ENCODE measurements at places on chromosomes 2 and 18.

GRCh38 chr2:37812414-37812813, 112.7 kb upstream of the RMDN2 start:
- no peak for ATAC-seq

DNA sequence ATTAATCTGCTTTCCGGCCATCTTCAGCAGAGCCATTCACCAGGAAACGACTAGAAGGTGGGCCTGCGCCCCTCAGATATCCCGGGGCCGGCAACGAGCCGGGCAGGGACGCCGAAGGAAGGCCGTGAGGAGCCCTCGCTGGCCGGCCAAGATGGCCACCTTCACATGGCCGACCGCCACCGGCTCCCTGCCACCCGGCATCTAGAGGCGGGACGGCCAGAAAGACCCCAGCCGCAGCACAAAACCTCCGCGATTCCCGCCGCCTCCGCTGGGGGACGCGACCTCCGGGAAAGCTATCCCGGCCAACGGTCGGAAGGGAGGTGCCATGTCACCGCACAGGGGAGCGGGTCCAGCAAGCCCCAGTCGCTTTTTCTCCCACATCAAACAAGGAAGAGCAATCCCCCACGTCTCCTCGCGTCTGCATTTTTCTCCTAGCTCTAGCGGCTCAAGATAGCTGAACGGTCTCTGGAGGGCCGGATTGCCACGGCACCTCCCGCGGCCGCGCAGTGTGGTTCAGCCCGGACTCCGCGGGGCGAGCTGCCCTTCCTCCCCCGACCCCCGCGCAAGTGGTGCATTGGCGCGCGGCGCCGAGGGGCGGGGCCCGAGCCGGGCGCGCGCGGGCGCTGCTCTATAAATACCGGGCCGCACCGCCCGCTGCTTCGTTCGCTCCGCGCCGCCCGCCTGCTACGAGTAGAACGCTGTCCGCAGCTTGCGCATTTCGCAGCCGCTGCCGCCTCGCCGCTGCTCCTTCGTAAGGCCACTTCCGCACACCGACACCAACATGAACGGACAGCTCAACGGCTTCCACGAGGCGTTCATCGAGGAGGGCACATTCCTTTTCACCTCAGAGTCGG, at the start of gene MAT2A:
TSS of gene MAT2A (plus strand) at position 662 of the 854 bp plus-strand sequence. CDS start at position 782, 120 bp downstream.
- ATAC-seq: peak; percentile 84

DNA sequence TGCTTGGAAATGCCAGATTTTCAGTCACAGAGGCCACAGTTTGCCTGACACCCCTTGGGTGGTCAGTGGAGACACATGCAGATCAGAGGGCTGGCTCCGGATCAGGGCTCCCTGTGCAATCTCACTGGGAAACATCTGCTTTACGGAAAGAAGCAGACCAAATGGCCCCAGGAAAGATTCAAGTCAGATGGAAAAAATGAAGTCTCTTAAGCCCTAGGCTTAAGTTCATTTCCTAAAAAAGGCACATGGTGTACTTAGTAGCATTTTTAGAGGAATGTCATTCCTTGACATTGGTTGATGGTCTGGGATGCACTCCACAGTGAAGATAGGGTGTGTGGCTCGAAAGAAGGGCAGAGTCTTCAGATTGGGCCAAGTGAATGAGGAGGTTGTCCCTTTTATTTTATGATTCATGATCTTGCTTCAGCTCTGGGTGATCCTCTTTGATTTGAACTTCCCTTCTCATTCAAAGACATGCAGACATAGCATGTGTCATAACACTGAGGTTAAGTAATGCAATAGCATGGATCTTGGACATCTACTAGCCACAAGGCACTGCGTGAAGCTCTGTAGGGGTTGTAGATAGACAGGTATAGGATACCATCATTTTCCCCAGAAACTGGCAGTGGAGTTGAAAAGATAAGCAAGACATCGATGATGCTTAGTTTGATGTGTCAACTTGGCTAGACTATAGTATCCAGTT, 56.5 kb downstream of the KCNE4 start:
- no peak for ATAC-seq

- no peak for ATAC-seq
Observed at GRCh38 chr2:12314127-12314760, 402.5 kb upstream of the TRIB2 start.

DNA sequence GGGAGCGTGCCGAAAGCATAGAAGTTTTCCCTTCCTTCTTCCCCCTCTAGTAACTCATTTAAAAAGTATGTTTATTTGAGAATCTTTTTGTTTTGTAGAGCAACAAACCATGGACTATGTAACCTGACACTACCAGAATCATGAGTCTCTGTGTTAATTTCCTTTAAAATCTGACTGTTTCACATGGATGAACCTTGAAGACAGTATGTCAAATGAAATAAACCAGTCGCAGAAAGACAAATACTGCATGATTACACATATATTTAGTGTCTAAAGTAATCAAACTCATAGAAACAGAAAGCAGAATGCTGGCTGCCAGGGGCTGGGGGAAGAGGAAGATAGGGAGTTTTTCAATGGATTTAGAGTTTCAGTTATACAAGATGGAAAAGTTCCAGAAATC, 32.3 kb downstream of the PTPN2 start:
- ATAC-seq: peak; percentile 81

- ATAC-seq: no peak
Observed at GRCh38 chr2:191892391-191892790, 45.5 kb upstream of the CAVIN2 start.

GRCh38 chr2:236093134-236093533, 75.1 kb downstream of the GBX2 start:
- no peak for ATAC-seq

DNA sequence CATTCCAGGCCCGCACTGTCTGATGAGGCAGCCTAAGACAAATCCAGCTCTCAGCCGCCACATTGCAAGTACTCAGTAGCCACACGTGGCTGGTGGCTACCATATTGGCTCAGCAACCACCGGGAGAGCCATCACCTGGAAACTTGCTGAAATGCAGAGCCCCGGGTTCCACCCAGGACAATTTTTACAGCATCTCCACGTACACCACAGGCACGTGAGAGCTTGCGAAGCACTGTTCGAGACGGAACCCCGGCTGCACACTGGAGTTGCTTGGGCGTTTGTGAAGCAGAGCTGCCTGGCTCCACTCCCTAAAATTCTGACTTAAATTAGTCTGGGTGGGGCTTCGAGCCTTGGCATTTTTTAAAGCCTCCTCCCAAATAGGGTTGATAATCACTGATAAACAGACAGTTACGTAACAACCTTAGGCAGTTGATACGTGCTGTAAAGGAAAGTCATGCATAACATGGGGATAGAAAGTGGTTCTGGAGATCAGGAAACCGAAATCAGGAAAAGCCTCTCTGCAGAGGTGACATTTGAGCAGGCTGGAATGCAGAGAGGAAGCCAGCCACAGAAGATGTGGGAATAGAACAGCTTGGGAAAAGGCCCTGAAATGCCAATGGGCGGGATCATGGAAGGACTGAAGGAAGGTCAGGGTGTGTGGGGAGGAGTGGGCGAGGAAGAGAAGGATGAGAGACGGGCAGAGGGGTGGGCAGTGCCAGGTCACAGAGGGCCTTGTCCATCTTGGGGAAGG, 6.2 kb downstream of the ASAP2 start:
- no peak for ATAC-seq

- ATAC-seq: peak; percentile 92
Observed at GRCh38 chr18:71398531-71398930, 1109.7 kb downstream of the SOCS6 start.

DNA sequence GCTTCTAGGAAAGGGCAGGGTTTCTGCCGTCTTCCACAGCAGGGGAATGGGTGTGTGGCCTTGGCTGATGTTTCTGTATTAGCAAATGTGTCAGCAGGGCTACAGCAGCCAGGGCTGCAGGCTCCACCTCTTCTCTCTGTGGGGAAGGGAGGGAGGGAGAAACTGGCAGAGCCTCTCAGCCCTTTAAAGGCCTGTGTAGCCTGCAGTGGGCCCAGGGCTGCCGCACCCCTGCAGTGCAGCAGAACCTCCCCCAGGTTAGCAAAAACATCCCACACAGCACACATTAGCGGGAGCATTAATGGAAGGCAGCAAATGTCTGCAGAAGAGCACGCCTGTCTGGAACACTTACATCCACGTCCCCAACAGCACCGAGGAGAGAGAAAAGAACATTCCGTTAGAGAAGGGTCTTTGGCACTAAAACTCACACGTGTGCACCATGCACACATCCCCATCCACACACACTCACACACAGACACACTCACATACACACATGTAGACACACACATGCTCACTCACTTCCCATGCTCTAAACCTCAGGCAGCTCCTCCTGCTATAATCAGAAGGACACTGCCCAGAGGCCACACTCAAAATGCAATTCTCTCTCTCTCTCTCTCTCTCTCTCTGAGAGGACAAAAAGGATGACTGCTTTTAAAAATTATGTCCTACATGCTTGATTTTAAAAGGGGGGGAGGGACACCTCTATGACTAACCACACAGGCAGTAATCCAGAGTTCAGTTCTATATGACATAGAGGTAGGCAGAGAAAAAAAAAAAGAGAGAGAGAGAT, 24.1 kb downstream of the MRPL35 start:
- ATAC-seq: peak; percentile 73

GRCh38 chr2:185245216-185245615, 493.4 kb upstream of the FSIP2 start:
- no peak for ATAC-seq

- no peak for ATAC-seq
Observed at GRCh38 chr2:170345607-170346006, 167.7 kb downstream of the MYO3B start.

- peak; percentile 74 for ATAC-seq
Observed at GRCh38 chr18:11570769-11571412, 38.5 kb upstream of the SLC35G4 start.

GRCh38 chr2:62933398-62933917, 117.2 kb upstream of the OTX1 start:
- no peak for ATAC-seq

- no peak for ATAC-seq
Observed at GRCh38 chr2:86675511-86676015, 44.5 kb upstream of the RMND5A start.

GRCh38 chr2:46461011-46461674, 18.2 kb upstream of the TMEM247 start:
- peak; percentile 73 for ATAC-seq

GRCh38 chr2:20222014-20222768, 2.7 kb downstream of the SDC1 start:
- ATAC-seq: no peak

DNA sequence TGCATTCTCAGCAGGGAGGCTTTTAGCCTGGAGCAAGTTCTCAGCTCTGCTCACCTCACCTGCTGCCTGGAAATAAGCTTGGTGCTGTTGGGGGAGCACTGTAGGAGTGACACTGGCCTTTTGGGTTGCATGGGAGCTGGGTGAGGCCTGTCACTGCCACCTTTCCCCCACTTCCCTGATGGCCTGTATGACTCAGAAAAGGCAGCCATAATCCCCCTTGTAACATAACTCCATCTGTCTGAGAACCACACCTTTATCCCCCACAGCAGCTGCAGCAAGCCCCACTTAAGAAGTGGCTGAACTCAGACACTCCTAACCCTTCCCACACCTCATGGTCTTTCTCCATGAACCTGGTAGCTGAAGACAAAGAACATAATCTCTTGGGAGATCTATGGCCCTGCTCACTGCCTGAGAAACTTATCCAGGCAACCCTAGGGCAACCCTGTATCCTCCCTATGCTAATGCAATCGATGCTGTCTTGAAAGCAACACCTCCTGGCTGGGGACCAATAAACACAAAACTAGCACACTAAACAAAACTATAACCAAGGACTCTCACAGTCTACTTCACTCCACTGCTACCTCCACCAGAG, 258.9 kb upstream of the OSR1 start:
- ATAC-seq: no peak

DNA sequence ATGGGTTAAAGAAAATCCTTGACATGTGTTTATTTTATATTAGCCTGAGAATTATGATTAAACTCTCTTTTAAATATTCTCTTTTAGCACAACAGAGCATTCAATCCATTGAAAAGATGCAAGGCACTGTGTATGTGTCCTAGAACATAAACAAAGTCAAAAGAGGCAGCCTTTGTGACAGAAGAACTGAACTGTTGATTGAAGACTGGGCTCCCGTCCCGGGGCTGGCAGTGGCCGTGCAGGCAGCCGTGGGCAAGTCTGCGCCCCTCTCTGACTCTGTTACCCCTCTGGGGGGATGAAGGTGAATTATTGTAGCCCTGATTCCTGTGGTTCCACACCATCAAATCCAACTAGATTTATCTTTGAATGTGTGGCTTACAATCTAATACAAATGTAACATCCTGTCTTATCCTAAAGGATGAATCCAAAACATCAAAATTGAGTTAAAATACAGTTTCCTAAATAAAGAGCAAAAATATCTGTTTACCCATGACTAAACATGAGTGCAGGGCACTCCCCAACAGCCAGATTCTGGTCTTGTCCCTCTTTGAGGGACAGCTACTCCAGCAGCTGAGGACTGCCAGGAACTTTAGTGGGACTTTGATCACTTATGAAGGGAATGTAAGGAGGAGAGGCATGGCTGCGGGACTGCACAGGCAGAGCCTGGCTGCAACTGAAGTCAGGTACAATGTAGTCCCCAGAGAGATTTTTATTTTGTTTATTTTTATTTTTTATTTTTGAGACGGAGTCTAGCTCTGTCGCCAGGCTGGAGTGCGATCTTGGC, 37.3 kb upstream of the SH3BP4 start:
- no peak for ATAC-seq

DNA sequence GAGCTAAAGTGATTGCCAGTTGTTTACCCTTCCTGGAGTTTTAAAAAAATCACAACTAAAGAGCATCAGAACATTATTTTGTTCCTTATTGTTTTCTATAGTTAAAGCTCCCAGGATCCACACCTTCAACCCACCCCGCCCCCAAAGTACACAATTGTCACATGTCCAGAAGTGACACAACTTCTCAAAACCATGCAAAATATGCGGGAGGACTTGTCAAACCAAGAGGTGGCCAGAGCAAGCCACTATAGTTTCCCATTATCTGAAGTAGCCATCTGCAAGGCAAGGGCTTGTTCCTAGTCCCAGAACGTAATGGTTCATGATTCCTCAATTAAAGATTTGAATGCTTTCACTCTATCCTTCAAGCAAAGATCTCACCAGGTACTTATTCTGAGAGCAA, 9.9 kb upstream of the INO80C start:
- no peak for ATAC-seq

GRCh38 chr2:181891966-181892798, 652 bp downstream of the ITPRID2 start:
- peak; percentile 68 for ATAC-seq

DNA sequence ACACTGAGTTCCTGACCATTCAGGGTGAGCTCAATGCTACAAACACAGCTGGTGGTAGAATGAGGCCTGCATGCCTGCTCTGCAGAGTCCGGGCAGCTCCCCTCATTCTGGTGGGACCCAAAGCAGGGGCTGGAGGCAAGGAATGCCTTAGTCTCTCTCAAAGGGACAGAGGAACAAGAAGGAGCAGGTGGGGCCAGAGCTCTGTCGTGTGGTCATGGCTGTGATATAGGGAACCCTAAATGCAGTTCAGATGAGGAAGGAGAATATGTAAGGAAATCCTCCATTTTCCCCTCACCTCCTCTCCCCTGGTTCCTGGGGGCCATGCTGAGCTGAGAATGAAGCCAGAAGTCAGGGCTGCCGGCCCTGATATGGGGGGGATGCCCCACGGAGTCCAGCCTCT, 334.3 kb downstream of the CYP26B1 start:
- ATAC-seq: no peak

Measured in SK-N-SH treated with all-trans-retinoic acid at 6 μM for 48 hours (cell line).